ENCODE measurements at places on chromosomes 2 and 18.

DNA sequence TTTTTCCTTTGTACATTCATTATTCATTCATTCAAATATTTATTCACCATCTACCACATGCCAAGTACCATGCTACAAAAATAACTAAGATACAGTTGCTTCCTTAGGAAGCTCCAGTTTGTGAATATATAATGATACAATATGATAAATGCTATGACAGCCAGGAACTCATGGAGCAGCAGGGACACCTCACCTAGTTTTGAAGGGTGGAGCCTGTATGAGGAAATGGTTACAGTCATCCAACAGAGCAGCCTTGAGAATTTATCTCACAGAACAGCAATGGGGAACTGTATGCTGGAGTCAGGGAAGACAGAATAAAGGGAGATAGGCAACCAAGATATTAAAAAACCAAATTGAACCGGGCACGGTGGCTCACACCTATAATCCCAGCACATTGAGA, 124.0 kb downstream of the OSBPL1A start:
- no peak for DNase-seq

GRCh38 chr2:158970241-158970751, 1.9 kb downstream of the TANC1 start:
- DNase-seq: peak; percentile 64

GRCh38 chr18:40852406-40852805, 1102.6 kb upstream of the PIK3C3 start:
- no peak for DNase-seq

DNA sequence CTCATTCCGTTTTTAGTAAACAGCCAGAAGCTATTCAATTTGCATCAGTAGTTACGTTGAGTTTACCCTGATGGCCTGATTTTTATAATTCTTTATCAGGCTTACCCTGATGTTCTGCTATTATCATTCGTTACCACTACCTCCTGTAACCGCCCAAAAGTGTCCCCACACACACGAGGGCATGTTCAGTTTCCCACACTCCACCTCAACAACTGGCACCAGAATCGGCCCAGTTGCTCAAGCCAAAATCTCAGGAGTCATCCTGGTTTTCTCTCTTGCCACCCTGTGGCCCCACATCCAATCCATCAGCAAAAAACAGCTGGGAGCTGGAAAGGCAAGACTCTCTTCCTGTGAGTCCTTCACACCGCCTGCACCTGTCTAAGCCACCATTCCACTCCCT, 102.9 kb upstream of the RAB6C start:
- no peak for DNase-seq

- DNase-seq: no peak
Measured at GRCh38 chr18:54102123-54102522, 122.3 kb downstream of the MBD2 start.

- no peak for DNase-seq
Measured at GRCh38 chr2:215811003-215811402, 202.3 kb downstream of the MREG start.

DNA sequence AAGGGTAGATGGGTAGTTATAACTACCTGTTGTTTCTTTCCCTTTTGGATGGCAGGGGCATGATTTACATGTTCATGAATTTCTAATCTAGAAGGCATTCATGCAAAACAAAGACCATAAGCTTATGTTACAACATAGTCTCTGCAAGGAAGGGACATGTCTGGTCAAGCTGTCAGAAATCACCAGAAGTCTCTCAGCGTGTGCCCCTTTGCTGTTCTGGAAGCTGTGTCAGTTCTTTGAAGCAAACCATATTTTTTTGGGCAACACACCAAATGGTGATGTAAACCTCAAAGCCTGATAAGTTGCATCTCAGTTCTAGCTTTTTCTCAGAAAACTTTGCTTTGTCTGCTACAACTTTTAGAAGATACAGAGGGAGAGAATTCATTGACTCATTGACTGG, 173.5 kb upstream of the CTAGE1 start:
- DNase-seq: peak; percentile 77

GRCh38 chr2:223976635-223977226, 19.5 kb downstream of the MRPL44 start:
- DNase-seq: peak; percentile 42

- DNase-seq: peak; percentile 86
Measured at GRCh38 chr18:73688851-73689711, 458.6 kb downstream of the FBXO15 start.

DNA sequence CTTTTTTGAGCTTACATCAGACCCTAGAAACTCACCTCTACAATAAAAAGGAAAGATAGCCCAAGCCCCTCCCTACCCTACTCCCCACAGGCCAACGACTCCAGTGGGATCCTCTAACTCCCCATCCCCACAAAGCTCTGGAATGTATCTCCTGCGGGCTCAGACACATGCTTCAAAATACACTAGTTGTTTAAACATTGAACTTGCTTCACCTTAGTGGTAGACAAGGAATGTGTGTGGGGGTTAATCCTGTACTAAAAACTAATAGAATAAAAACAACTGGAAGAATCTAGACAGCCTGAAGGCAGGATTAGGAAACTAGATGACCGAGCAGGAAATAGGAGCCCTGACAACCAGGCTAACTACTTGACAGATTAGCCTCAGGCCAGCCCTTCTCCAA, 211.5 kb downstream of the SUCLG1 start:
- no peak for DNase-seq

- peak; percentile 93 for DNase-seq
Measured at GRCh38 chr2:80086831-80087230, 217.7 kb downstream of the LRRTM1 start.

- no peak for DNase-seq
Measured at GRCh38 chr2:149082079-149082478, 43.6 kb downstream of the LYPD6B start.

DNA sequence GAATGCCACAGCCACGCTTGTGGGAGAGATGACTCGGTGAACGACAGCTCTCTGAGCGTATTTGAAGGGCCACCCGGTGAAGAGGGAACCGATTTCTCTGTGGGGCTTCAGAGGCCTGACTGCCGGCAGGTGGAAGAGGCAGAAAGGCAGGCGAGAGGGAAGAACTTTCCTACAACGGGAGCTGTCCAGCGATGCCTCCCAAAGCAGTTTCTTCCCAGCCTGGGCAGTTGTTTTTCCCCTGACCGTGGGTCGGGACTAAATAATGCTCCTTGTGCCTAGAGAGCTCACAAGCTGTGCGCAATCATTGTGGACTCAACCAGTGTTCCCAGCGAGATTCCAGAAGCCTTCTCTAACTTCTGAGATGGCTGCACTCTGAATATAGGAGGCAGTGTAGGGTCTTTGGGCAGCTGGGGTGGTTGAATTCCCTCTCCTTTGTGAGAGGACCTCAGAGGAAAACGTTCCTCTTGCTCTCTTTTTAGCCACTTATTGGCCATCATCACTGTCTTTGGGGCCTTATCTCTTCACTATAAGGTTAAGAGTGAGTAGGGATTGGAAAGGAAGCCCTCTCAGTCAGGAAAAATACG, 710 bp downstream of the SEC11C start:
- DNase-seq: peak; percentile 55

DNA sequence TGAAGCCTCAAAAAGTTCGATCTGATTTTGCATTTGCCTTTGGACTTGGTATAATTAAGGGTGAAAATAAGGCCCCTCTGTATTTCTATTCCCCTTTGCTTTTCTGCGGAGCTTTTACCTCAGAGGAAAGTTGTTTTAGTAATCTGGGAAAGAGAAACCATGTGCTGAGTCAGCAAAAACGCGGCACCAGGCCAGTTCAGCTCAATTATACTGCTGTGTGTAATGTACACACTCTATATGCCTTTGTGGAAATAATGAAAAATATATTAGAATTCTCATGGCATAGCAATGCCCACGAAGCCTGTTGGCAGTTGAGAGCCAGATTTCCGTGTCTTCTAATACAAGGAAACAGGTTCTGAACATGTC, 161.9 kb upstream of the SIX2 start:
- peak; percentile 29 for DNase-seq

DNA sequence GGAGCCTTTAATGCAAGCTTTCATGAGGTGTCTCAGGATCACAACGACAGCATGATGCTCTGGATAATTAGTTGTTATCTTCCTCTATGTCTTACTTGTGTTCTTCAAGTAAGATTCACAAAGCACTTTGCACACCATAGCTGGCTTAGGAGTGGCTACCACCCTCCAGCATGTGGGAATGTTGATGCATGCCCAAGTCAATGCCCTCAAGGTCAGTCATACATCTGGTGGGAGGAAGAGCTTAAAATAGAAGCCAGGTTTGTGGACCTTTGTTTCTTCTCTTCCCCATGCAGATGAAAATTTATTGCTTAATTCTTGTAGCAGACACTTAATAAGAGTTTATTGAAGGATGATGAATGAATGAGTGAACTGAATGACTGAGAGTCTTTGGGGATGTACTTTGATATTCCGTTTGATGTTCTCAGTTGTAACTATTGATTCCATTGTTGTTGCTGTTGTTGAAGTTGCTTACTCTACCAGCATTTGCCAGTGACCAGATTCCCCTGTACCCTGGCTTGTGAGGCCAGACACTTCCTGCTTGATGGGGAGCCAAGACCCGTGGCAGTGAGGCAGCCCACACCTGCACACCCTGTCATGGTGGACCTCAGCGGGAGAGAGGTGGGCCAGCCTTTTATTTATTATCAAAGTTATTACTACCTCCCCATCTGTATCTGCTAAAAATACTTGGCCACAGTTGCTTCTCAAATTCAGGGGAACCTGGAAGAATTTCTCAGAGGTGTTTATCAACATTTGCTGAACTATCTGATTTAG, 137.8 kb downstream of the LAMA3 start:
- DNase-seq: no peak

DNA sequence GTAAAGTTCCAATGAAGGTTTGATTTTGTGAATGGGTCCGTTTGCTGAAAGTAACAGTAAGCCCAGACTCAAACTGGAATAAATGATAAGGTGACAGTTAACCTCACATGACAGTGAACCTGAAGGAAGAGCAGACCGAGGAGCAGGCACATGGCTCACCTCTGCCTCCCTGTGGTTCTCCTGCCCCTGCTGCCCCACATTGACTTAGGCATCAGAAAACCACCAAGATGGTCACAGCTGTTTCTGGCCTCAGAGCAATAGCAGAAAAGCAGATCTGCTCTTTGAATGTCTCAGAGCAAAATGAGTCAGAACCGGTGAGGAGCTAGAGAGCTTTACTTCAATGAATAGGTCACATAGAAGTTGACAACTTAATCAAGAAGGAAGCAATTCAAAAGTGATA, 487.6 kb downstream of the METTL4 start:
- no peak for DNase-seq

DNA sequence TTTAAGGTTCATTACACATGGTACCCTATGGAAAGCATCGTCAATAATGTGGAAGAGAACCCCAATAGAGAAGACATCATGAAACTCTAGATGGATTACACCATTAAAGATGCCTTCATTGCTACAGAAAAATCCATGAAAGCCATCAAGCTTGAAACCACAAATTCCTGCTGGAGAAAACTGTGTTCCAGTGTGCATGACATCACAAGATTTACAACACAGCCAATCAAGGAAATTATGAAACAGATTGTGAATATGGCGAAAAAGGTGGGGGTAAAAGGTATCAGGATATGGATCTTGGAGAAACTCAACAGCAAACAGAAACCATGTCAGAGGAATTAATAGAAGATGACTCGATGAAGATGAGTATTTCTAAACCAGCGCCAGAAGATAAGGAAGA, 200.0 kb downstream of the SLC4A10 start:
- no peak for DNase-seq

GRCh38 chr2:144942516-144943256, 422.8 kb upstream of the ZEB2 start:
- DNase-seq: peak; percentile 63

- DNase-seq: peak; percentile 20
Measured at GRCh38 chr2:145961846-145962245, 1441.9 kb upstream of the ZEB2 start.

GRCh38 chr2:179237209-179237946, 27.3 kb downstream of the SESTD1 start:
- peak; percentile 19 for DNase-seq

- no peak for DNase-seq
Measured at GRCh38 chr2:143246815-143247744, 117.9 kb downstream of the ARHGAP15 start.

DNA sequence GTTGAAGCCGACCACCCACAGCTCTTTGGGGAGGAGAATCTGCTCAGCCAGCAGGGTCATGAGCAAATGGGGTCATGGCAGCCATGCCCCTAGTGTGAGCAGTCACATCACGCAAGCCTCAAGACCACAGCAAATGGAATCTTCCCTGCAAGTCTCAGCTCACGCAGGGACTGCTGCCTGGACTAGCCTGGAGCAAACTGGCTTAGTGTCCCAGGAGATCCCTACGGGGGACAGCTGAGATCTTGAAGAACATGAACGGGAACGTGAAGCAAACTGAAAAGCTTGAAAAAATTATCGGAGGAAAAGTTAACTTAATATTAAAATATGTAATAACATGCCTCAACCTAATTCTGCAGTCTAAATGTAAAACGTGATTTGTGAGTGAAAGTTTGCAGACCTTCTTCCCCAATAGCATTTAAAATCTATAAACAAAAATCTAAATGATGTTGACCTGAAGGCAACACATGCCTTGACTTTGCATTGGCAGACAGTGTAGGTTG, 118.4 kb downstream of the FAM124B start:
- no peak for DNase-seq

DNA sequence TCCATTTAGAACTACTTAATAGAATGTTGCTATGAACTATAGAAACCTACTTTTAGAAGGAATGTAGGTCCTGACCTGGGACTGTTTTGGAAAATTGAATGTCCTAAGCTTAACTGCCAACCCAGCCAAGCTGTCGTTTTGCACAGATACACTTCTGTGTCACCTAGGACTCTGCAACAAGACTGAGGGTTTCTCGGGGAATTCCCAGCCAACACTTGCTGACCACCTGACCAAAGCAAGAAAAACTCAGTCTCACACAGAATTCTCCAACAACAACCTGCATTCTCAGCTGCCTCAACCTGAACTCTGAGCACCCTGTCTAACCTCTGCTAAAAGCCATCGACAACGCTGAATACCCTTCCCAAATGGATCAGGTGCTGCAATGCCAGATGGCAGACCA, 128.2 kb downstream of the SS18 start:
- DNase-seq: no peak

DNA sequence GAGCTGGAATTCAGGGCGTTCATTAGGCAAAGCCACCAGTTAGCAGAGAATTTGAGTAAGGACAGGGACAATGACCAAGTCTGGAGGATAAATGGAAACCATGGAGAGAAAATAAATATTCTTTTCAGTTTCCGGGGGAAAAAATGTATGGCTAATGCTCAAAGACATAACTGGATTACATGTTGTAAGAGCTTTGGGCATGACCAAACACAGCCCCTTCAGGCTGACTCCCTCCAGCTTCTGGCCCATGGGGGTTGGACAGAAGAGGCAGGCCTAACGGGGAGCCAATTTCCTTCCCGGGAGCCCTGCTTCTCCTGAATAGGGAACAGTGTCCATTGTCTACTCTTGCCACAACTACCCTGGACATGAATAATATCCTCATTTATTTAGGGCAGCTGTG, 39.5 kb upstream of the FOXI3 start:
- DNase-seq: no peak

DNA sequence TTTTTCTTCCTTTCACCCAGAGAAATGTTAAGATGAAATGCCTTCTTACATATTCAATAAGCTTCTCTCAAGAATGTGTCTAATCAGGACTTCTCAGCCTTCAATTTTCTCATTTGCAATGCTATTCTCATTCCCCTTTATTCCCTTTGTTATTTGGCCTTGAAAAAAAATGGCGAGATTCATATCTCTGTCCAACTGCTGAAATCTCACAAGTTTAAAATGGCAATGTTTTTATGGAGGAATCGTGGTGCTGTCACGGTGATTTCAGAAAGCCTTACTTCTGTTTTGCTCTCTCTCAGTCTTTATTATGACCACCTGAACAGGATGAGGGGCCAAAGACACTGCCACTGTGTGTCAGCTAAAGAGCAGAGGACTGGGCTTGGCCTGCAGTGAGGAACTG, 928.5 kb downstream of the DCC start:
- peak; percentile 14 for DNase-seq

- DNase-seq: no peak
Measured at GRCh38 chr2:153145470-153145978, 333.0 kb downstream of the RPRM start.
